Chondrocyte (in vitro differentiated cells): ENCODE measurements at places on chromosomes 5 and 9. TPM values are rescaled to one million over a fixed set of nuclear protein-coding genes. Genes with fewer than 3 reads are reported as not detected.

Gene SLC22A4
- 4.2 to 5.4 TPM (median 4.8 TPM) in 3 replicates for total RNA-seq

Gene PCDHA13
- 1.1 to 2.0 TPM (median 1.3 TPM) in 3 replicates for total RNA-seq

DNA sequence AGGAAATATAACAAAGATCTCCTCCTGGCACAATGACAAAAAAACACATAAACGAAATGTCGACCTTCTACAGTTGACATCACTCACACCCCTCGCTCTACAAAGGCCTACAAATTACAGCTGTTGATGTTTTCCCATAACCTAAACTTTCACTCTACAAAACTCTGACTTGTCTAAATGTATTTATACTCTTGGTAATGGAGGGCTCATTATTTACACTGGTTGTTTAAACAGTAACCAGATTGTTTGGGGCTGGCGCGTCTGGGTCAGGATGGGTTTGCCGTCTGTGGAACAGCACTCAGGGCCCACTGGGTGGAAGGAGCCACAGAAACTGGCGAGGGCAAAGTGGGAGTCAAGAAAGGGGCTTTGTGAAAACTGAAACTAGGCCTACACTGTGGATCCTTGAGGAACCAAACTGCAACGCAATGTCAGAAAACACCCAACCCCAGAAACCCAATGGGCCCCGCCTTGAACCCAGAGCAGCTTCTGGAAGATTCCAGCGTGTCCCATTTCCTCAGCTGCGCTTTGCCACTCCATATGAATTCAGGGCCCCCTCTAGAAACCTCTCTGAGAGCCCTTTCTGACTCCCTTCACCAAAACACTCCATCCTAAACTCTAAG, 136.7 kb downstream of the ROR2 start:
- DNase-seq, result no peak

- no peak for DNase-seq
These were observed 22.3 kb upstream of the GABRP start for GRCh38 chr5:170761048-170761707.
